ENCODE measurements at places on chromosomes 13 and 19. TPM values are rescaled to one million over a fixed set of nuclear protein-coding genes. Genes with fewer than 3 reads are reported as not detected.

The SLC10A2 gene
- total RNA-seq = not detected

The PRTN3 gene
- total RNA-seq = 0.82 TPM

DNA sequence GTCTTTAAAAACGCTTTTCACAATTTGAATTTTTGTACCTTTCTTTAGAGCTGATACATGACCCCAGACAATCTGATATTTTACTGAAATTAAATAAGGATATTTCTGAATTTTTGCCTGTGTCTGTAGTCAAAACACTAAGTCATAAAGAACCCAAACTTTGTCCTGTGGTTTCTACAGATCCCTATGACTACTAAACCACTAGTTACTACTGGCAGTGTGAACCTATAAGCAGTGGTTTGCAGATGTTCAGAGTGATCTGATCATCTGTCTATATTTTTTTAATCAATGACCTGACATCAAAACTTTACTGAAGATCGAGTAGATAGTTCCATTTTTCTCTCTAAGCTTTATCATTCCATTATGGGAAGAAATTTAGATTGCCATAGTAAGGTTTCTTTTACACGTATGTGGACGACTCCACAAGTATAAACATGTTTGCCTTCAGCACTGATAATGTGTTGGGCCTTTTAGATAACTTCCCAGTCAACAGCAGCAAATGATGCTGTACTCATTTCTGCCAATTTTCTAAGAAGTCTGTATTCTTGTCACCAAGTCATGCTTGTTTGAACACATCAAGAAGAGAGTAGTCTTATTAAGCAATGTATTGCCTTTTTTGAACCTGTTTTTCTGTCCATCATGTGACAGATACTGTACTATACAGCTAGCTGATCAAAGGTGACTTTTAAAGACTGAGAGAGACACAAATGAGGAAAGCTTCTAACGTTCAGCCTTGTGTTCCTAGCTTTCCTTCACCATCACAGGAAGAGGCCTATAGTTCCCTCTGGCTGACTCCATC lies 21.8 kb downstream of the POLR1D start:
- DNase-seq = no peak

The NFKBIB gene
- total RNA-seq = 4.0 TPM

DNA sequence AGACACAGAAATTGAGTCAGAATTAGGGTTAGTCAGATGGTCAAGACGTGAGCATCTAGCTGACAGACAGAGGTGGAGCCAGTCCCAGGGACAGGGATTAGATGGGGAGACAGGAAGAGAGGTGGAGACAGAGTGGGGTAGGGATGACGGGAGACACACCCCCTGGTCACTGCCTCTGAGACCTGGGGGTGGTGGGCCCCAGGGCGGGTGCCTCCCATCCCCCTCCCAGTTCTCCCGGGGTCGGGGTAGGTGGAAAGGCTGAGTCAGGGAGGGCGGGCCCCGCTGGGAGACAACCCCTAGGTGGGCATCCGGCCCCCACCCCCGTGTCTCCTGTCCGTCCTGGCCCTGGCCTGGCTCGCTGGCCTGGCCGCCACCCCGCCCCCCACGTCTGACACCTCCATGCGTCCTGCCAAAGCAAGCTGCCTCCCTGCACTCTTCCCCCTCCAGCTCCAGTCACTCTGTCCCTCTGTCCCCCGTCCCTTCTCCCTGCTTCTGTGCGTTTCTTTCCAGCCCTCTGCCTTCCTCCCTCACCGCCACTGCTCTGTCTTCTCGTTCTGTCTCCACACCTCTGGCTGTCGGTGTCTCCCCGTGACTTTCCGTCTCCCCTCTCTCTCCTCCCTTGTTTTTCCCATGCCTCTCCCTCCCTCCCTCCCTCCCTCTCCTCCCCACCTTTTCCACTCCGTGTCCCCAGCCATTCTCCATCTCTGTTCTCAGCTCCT lies 15.1 kb downstream of the CCDC97 start:
- DNase-seq = no peak

DNA sequence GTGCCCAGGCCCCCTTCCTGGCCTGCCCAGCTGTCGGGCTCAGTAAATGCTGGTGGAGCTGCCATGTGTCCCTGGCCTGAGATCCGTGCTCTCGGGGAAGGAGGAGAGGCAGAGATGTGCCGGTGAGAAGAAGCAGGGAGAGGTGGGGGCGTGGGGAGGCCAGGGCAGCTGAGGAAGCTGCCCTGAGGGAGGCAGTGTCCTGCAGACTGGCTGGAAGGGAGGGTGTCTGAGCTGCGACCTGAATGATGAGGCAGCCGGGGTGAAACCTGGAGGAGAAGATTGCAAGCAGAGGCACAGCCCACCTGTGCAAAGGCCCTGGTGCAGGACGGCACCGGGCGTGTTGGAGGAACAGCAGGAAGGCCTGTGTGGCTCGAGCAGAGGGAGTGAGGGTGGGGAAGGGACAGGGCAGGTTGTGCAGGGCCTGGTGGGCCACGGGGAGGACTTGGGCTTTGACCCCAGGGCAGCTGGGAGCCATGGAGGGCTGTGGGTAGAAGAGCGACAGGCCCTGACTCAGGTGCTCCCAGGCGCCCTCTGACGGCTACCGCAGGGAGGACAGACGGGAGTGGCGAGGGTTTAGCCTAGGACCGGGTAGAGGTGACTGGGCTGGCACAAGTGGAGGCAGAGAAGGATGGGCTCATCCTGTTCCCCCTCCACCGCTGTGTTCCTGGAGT lies 14.0 kb upstream of the CELF5 start:
- peak; percentile 47 for DNase-seq

The ZNF709 gene
- 20.0 TPM for total RNA-seq

DNA sequence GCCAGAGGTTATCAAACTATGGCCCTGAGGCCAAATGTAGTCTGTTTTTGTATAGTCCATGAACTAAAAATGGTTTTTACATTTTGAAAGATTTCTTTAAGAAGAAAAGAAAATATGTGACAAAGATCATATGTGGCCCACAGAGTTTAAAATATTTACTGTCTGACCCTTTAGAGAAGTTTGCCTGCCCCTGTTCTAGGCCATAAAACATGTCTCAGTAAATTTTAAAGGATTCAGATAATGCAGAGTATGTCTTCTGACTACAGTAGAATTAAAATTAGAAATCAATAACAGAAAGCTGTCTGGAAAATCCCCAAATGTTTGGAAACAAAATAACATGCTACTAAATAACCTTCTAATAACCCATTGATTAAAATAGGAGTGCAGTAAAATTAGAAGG lies 86.3 kb downstream of the KCNRG start:
- no peak for DNase-seq

GRCh38 chr19:55666343-55667005 lies 8.6 kb upstream of the EPN1 start:
- DNase-seq = no peak

GRCh38 chr19:49475995-49476880 lies 2.2 kb downstream of the FLT3LG start:
- no peak for DNase-seq

The CACNA1A gene
- 119 TPM for total RNA-seq

The AXL gene
- total RNA-seq = 10.6 TPM

DNA sequence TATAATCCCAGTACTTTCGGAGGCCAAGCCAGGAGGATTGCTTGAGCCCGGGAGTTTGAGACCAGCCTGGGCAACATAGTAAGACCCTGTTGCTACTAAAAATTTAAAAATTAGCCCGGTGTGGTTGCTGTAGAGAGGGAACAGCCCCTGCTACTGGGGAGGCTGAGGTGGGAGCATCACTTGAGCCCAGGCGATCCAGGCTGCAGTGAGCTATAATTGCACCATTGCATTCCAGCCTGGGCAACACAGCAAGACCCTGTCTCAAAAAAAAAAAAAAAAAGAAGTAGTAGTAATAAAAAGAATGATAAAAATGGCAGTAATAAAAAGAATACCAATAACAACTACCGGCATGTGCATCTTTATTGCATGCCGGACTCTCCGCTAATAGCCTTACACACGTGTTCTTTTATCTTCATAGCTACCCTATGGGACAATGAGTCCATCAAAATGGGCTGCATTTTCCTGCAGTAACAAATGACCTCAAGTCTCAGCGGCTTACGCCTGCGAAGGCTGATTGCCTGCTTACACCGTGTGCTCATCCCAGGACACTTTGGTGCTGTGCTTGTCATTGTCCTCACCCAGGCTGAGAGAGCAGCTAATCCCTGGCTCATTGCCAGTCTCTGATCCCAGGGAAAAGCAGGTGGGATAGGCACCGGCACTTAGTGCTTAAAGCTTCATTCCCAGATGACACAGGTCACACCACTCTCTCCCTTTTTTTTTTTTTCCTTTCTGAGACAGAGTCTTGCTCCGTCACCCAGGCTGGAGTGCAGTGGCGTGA lies 14.4 kb upstream of the SYCN start:
- no peak for DNase-seq

The CNFN gene
- total RNA-seq = not detected

DNA sequence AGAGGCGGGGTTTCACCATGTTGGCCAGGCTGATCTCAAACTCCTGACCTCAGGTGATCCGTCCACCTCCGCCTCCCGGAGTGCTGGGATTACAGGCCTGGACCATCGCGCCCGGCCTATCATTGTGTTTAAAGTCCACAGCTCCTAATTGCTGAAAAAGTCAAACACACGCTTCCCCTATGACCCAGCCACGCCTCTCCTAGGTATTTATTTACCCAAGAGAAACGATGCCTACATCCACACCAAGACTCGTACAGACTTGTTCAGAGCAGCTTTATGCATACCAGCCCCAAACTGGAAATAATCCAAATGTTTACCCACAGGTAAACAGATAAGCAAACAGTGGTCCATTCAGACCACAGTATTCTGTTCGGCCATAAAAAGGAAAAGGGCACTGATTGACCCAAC lies 15.1 kb downstream of the ZNRF4 start:
- DNase-seq = no peak

- no peak for DNase-seq
Measured at GRCh38 chr19:31258211-31259052, 90.8 kb downstream of the TSHZ3 start.

GRCh38 chr19:47093841-47094240 lies 19.7 kb downstream of the ZC3H4 start:
- DNase-seq = no peak

- peak; percentile 84 for DNase-seq
Measured at GRCh38 chr19:7850000-7850813, 20.2 kb downstream of the EVI5L start.

GRCh38 chr19:47109541-47110375 lies 3.8 kb downstream of the ZC3H4 start:
- no peak for DNase-seq

The VSIG10L gene
- total RNA-seq = 1.5 TPM

DNA sequence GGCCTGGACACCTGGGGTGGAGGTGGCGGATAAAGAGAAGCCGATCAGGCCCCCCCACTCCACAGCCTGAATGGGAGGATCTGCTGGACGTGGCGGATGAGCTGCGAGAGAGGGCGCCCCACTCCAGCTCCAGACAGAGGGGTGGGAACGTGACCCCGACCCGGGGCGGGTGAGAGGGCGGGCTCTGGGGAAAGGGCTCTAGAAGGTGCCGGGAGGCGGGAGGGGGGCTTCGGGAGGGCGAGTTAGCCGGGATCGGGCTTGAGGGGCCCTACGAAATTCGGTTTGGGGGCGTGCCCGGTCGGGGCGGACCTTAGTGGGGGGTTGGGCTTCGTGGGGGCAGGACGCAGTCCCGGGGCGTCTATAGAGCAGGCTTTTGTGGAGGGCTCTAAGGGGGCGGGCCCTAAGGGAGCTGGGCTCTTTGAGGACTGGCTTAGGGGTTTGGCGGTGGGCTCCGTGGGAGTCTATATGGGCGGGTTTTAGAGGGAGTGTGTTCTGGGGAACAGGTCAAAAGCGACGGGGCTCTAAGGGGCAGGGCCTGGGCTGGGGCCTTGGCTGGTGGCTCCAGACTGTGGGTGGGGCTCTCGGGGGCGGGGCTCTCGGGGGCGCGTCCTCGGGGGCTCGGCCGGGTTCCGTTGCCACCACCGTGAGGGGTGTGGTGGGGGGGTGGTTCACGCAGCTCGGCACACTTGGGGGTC lies 4.1 kb upstream of the NANOS3 start:
- DNase-seq = no peak

DNA sequence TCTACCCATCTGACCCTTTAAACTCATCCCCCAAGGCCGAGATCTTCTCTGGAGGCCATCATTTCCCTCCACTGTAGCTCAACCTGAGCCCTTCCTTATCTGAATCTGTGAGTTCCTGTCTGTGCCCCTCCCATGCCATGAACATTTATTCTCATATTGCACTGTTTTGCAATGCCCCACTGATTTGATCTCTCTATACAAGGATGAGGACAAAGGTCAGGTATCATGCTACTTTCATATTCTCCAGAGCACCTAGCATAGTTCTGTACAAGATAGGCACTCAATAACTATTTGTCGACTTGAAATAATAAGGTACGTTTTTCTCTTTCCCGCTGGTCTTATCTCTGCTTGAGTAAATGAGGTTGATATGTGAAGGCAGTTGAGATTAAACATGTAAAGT lies 135.5 kb downstream of the KLF5 start:
- DNase-seq = no peak

The SPTBN4 gene
- total RNA-seq = 22.5 TPM

The DCT gene
- total RNA-seq = 1.5 TPM

GRCh38 chr13:44089452-44089851 lies 209.7 kb downstream of the LACC1 start:
- DNase-seq = no peak

- no peak for DNase-seq
Measured at GRCh38 chr13:72527333-72527732, 200.1 kb downstream of the MZT1 start.

The ZNF486 gene
- 9.7 TPM for total RNA-seq

GRCh38 chr13:51895906-51896888 lies 34.4 kb downstream of the CCDC70 start:
- peak; percentile 38 for DNase-seq

- DNase-seq = no peak
Measured at GRCh38 chr13:111850976-111851375, 216.0 kb upstream of the SOX1 start.

- DNase-seq = no peak
Measured at GRCh38 chr13:45092663-45093062, 27.6 kb upstream of the GTF2F2 start.

The TFPT gene
- 3.9 TPM for total RNA-seq

The SRRM5 gene
- 0.09 TPM for total RNA-seq

- DNase-seq = no peak
Measured at GRCh38 chr19:55091126-55091910, 15.6 kb downstream of the EPS8L1 start.

The KLK12 gene
- total RNA-seq = not detected

DNA sequence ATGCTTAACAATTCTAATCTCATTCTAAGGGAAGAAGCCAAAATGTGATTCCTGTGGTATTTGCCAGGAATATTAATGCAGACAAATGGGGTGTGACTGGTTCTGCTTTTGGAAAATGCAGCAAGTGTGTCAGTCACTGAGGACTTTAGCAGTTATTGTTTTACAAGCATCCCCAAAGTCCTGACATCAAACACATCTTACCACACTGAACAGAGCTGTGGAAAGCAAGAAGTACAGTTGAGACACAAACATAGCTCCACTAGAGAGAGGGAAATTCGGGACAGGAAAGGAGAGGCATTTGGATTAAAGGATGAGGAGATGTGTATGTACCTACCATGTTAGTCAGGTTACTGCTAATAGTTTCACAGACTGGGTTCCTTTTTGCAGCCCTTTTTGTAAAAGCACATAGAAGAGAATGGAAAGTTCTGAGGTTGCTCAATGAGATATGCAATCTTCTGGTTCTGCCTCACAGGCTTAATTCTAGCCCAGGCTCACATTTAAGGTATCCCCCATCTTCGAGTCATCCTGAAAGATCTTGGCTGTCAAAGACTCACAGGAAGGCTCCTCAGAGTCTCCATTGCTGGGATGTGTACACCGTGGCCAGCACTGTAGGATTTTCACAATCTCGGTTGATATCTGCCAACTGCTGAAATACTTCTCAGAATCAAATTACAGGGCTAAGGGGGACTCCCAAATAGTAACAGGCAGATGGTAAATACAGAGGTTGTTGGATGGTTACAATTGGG lies 316.6 kb downstream of the DNAJC15 start:
- DNase-seq = no peak
